Fibroblast of skin of scalp (primary cell): ENCODE measurements at places on chromosomes 11 and 22.

GRCh38 chr11:16942342-16942741 lies 71.9 kb downstream of the PLEKHA7 start:
- DNase-seq, result no peak

GRCh38 chr11:33892906-33893594 lies 1.2 kb upstream of the LMO2 start:
- peak; percentile 8 for DNase-seq

DNA sequence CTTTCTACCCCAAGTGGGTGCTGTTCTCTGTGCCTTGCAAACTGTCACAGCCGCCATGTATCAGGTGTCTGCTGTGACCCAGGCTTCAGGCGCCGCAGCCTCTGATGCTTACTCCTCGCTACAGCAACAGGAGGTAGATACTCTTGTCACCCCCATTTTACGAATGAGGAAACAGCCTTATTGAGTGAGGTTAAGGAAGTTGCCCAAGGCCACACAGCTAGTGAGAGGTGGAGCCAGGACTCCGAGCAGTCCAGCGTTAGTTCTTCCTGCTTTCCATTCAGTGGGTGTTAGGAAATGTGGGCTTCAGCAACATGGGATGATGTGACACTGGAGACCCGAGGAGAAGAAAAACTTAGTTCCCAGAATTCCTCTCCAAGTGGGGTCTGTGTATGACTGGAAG lies 14.3 kb downstream of the RNF215 start:
- no peak for DNase-seq

DNA sequence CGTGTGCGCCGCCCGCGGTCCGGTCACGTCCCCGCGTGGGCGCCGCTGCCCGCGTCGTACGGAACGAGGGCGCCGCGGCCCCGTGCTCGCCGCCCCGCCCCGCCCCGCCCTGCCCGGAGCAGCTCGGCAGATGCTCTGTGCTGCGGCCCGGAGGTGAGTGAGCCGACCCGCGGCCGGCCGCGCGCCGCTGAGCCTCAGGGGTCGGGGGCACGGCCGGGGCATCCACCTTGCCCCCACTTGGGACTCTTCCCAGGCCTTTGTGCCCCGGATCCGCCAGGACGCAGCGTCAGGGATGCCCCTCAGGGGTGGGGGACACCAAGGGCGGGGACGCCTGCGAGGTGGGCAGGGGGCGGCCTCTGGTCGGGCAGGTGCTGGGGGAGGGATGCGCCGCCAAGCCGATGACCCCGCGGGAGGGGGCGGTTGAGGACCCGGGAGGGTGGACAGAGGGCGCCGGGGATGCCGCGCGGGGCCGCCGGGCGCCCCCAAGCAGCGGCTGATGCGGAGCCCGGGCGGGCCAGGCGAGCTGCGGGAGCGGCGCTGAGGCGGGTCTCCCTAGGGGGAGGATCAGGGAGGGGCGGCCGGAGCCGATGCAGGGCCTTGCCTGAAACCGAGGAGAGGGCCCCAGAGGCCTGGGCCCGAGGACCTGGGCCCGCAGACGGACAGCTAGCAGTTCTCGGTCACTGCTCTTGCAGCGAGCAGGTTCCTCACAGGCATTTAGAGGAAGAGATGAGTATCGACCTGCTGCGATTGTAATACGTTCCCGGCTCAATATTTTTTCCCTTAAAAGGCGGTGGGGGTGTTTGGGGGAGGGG lies at the start of gene GNAZ:
GNAZ (plus strand) TSS at position 102 of the 812 bp plus-strand sequence. CDS start 25,177 bp downstream, outside the sequence.
- peak; percentile 21 for DNase-seq

GRCh38 chr22:21573293-21573734 lies 5.8 kb downstream of the UBE2L3 start:
- DNase-seq, result no peak

DNA sequence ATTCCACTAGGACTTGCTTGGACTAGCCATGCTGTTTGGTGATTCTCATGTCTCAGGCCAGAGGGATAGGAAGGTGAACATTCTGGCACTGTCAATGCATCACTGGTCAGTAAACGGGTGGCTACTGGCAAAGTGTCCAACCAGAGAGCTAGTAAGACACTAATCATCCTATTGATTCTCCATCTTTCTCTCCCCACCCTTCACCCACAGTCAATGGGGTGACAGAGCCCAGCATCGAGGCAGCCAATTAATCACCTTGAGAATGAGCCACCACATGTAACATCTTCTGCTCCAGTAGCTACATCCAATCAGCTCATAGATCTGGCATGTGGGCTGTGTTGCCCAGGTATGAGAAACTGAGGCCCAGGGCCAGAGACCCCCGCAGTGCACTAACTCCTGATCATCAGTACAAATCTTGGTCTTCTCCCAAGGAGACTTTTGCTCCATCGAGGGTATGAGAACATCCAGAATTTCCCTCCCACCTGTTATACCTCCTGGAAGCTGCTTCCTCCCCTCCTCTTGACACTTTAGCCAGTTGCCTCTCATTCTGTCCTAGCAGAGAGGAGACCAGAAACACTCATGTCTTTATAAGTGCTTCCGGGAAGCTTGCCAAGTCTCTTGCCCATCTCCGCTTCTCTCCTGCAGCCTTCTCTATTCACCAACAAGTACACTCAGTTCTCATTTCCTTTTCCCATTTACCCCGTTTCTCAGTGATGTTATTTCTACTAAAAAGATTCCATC lies 17.0 kb downstream of the HTR3A start:
- no peak for DNase-seq

- DNase-seq, result no peak
Measured at GRCh38 chr22:39016592-39016991, 2.5 kb downstream of the APOBEC3C start.

GRCh38 chr22:46754110-46754799 lies 8.2 kb upstream of the TBC1D22A start:
- peak; percentile 98 for DNase-seq

DNA sequence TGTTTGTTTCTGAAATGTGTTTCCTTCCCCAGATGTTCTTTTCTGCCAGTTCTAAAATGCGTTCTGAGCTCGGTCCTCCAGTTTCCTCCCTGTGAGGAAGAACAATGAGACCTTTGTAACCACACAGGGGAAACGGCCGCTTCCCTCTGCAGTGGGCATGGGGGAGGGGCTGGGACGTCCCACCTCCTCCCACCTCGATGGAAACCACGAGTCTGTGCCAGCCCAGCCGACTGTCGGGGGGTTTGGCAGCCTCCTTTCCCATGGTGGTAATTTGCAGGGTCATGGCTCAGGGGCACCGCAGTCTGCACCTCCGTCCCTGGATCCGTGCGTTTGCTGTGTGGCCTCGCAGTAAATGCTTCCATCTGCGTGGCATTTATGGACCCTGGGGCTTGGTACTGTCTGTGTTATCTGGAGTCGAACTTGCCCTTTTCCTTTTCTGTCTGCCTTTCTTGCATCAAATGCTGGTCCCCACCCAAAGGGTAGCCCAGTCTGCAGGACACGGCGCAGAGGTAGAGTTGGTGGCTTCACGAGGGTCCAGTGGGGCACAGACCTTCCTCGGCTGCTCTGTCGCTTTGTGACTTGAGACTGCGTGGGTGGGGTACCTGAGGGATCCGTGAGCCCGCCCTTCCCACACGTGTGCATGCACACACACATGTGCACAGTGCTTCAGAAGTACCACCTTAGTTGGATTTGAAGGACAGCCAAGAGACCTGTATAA lies 16.1 kb downstream of the LRP5 start:
- no peak for DNase-seq

- no peak for DNase-seq
Measured at GRCh38 chr11:128477811-128478210, 109.5 kb downstream of the ETS1 start.

DNA sequence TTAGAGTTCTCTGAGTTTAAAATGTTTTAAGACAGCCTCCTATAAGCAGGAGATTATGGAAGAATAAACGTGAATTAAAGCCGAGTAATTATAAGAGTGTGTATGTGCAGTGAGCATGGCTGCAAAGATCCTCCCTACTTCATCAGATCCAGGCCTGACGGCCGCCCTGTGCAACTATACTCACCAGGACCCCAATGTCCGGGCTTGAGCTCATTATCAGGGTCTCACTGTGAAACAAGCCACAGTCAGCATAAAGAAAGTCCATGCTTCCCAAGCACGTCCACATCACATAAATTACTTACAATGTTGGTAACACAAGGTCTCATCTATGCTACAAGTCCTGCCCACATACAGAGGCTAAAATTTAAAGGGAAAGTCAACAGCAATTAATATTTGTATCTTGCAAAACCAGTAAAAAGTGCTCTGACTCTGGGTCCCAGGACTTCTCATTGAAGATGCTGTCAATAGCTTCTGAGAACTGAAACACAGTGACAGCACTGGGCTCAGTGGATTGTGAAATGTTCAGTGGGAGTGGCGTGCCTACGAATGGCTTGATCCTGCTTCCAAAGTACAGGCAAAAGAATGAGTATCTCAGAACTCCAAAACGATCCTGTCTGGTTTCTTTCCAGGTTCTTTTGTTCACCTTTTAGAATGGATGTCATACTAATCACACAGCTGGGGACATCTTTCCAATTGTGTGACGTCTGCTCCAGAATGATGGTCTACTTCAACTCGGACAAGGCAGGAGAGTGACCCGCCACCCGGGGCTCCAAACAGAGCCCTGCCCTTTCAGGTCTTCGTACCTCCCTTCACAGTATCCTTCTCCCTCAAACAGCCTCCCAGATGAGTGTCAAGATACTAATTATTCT lies 72.1 kb upstream of the ARFGAP3 start:
- no peak for DNase-seq

DNA sequence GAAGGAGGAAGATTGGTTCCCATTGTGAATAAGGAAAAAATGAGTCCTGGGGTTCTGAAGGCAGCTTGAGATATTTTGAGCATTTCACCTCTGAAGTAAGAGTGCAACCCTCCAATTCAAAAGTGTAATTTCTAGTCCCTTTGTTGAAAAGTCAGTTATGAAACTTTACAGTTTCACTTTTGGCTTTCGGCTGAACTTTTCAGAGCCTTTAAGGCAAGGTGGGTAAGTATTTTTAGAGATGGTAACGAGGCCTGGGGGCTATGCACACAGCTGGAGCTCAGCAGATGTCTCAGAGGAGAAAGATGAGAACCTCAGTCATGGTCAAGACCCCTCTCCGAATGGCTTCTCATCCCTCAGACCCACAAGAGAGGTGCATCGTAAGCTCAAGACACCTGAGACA lies 267.6 kb downstream of the KIRREL3 start:
- no peak for DNase-seq

DNA sequence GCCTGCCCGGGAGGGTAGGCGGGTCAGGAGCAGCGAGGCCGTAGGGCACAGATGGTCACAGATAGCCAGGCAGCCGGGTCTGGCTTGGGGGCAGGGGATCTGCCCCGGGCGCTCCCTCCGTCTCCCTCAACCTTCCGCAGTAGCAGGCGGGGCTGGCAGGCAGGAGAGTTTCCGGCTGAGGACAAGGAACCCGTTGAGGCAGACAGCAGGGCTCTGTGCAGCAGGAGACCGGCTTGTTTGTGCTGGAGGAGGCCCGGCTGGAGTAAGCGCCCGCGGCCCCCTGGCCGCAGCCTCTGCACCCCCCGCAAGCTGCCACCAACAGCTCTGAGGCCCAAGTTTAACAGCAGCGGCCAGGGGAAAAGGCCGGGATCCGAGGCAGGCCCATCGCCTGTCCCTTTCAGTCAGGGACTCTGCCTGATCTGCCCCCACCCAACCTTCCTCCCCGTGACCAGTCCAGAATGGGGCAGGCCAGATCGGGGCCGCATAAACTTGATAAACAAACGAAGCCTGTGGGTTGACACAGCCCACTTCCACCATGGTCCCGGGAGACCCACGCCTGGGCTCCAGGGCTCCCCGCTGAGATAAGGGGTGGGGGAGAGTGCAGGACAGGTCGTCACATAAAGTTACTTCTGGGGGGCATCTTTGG lies 13.6 kb downstream of the SCARF2 start:
- no peak for DNase-seq

GRCh38 chr11:100681064-100681502 lies 6.0 kb upstream of the ARHGAP42 start:
- peak; percentile 51 for DNase-seq

GRCh38 chr22:48669986-48670716 lies 1157.5 kb downstream of the BRD1 start:
- DNase-seq, result no peak

DNA sequence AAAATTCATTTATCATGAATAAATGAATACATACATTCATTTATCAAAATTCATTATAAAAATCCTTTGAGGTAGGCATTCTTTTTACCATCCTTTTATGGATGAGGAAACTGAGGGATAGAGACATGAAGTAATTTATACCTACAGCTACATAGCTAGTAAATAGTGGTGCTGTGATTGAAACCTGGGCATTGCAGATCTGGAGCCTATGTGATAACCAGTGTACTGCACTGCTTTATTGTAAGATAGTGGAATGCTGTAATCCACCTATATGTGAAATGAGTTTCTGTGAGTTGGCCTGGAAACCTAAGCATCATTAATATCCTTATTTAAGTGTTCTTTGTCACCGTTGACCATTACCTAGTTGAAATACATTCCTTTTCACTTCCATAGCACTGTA lies 4.5 kb downstream of the QSER1 start:
- DNase-seq, result no peak

DNA sequence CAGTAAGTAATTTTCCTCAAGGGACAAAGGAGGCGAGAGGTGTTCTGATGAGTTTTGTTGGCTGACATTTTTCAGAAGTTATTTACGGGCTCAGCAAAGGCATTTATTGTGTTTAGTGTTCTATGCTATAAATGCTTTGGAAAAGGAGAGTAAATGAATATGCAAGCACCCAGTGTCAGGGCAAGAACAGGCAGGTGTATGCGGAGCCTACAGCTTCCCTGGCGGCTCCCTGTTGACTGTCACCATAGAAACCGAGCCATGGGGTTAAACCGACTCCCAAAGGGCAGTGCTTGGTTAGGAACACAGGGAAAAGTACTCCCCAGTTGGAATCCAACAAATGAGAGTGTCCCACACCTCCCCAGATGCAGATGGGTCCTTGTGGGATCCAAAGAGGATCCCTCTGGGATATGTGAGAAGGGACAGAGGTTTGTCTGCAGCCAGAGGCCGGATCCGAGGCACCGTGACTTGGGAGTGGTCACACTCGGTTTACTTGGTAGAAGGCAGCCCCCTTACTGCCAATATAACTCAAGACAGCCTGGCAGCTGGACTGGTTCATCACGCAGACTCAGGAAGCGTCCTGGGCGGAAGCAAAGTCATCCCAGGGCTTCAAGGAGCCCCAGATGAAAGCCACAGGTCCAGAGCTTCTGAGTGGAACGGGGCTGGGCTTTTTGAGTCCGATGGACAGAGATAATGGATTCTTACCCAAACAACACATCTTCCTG lies 329.7 kb downstream of the CTTN start:
- no peak for DNase-seq

DNA sequence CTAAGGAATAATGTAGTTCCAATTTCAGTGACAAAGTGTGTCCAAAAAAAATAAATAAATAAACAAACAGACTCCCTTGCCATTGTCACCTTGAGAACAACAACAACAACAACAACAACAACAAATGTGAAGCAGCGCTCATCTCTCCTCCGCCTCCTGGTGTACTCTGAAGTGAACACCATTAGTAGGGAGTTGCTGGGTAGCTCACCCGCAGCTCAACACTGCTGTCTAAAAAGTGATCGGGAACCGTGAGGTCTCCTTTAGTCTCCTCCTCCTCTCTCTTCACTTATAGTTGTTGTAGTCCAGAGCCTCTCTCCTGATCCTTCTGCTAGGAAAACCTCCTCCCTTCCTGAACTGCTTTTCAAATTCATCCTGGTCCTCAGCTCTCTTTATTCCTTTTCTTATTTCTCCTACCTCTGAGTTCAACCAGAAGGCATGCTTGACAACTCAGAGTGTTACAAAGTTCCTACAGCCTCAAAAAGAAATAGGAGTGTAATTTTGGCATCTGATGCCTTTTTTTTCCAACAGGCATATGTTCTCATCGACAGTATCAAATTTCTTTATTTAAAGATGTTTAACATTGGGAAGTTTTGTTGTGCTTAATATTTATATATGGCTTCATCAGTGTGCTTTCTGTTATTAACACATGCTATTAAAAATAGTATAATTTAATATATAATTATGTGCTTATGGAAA lies 215.1 kb downstream of the PGR start:
- DNase-seq, result no peak

- DNase-seq, result no peak
Measured at GRCh38 chr11:12482839-12483238, 105.5 kb downstream of the PARVA start.
